ENCODE measurements at places on chromosomes 3 and 15. TPM values are rescaled to one million over a fixed set of nuclear protein-coding genes. Genes with fewer than 3 reads are reported as not detected.

The TMEM212 gene
- polyA plus RNA-seq: not detected

The HESX1 gene
- polyA plus RNA-seq: 3.7 TPM

The AADACL2 gene
- not detected for polyA plus RNA-seq

The SLC51A gene
- 10.4 TPM for polyA plus RNA-seq

The MAPKAPK3 gene
- 58.3 TPM for polyA plus RNA-seq

The GOLGA8F gene
- polyA plus RNA-seq: not detected

The SAMD7 gene
- polyA plus RNA-seq: not detected

The CLDN18 gene
- polyA plus RNA-seq: 0.79 TPM

The SCAMP2 gene
- polyA plus RNA-seq: 69.4 TPM

The STIMATE gene
- 14.7 TPM for polyA plus RNA-seq

The IL17RD gene
- polyA plus RNA-seq: 52.8 TPM

The ZDHHC23 gene
- 11.4 TPM for polyA plus RNA-seq

The HTD2 gene
- 14.5 TPM for polyA plus RNA-seq

The CX3CR1 gene
- polyA plus RNA-seq: 4.8 TPM

The CLDN11 gene
- 224 TPM for polyA plus RNA-seq

The DNASE1L3 gene
- polyA plus RNA-seq: 14.0 TPM

The GOLGA8G gene
- 0.03 TPM for polyA plus RNA-seq

DNA sequence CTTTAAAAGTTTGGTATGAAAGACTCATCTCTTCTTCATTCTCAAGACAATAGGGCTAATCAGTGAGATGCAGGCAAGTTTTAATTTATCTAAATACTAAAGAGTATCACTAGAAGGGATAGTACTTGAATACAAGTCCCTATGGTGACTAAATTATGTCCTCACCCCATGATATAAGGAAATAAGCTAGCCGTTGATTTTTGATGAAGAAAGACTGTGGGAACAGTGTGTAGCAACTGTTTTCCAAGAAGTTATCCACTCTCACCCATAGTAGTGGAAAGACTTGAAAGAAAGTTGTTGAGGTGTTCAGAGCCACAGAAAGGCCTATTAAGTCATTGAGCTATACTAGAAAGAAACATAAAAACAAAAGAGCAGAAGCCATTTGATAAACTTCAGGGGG, 36.7 kb downstream of the PIK3CA start:
- DNase-seq: no peak

GRCh38 chr15:85276921-85277320, 103.5 kb upstream of the AKAP13 start:
- no peak for DNase-seq

GRCh38 chr15:36599620-36600433, 20.4 kb downstream of the CDIN1 start:
- DNase-seq: no peak

- DNase-seq: no peak
These were observed 151.0 kb downstream of the OXSM start for GRCh38 chr3:25940935-25941334.

GRCh38 chr3:51343918-51344687, 41.0 kb upstream of the MANF start:
- no peak for DNase-seq

GRCh38 chr3:24110051-24110450, 165.0 kb downstream of the NR1D2 start:
- no peak for DNase-seq

- DNase-seq: no peak
These were observed 789.3 kb downstream of the IGSF11 start for GRCh38 chr3:118245312-118245711.

- DNase-seq: no peak
These were observed 31.1 kb upstream of the HHATL start for GRCh38 chr3:42733501-42734262.

- DNase-seq: peak; percentile 33
These were observed 525 bp downstream of the SETD2 start for GRCh38 chr3:47163169-47164006.

DNA sequence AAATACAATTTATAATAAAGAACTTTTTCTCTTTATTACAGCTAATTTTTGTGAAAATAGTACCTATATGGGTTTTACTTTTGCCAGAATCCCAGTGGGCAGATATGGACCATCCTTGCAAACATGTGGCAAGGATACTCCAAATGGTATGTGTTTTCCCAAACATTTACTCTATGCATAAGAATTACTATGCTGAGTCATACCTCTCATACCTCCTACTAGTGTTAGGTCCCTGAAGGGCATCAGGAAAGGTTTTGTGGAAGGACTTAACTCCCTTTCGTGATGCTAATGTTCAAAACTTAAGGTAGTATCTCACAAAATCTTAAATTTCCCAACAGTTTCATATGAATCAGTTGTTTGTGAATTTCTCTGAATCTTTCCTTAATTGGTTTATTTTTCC, 21.3 kb downstream of the ADGRG7 start:
- no peak for DNase-seq

- DNase-seq: no peak
These were observed 38.6 kb downstream of the MCTP2 start for GRCh38 chr15:94269954-94270353.

DNA sequence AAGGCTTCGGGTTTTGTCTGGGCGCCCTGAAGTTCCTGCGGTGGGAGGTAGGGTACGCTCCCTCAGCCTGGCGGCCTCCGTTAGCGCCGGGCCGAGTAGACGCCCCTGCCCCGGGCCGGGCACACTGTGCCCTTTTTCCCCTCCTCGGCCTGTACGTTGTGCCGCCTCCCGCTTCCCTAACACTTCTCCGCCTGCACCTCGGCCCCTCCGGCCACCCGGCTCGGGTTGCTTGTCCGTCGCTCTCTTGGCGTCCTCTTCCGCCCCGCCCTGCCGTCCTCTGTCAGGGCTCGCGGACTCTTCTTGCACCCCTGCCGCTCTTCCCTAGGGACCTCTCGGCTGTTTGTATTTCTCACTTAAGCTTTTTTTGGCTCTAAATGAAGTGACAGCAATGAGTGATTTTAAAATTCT, 384 bp downstream of the KNL1 start:
- DNase-seq: no peak

- DNase-seq: no peak
These were observed 18.1 kb upstream of the DOCK3 start for GRCh38 chr3:50656417-50657195.

DNA sequence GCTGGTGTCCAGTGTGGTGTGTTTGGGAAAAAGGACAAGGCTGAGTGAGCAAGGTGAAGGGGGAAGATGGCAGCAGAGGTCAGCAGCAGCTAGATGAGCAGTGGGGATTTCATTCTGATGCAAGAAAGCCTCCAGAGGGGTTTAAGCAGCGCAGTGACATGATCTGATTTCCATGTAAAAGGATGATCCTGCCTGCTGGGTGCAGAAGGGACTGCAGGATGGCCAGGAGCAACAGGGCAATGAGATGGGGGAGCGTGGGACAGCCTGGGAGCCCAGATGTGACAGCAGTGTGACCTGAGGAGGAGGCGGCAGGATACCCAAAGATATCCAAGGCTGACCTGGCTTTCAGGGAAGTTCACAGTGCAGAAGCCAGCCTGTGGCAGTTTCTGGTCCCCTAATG, 6.1 kb downstream of the WNT7A start:
- no peak for DNase-seq

- no peak for DNase-seq
These were observed 276.4 kb downstream of the FAM43A start for GRCh38 chr3:194962056-194962455.

- no peak for DNase-seq
These were observed 134.8 kb downstream of the AKAP13 start for GRCh38 chr15:85515212-85515611.

GRCh38 chr3:113152849-113153248, 58.5 kb upstream of the BOC start:
- DNase-seq: no peak

GRCh38 chr3:107404727-107405469, 27.7 kb downstream of the CCDC54 start:
- no peak for DNase-seq

DNA sequence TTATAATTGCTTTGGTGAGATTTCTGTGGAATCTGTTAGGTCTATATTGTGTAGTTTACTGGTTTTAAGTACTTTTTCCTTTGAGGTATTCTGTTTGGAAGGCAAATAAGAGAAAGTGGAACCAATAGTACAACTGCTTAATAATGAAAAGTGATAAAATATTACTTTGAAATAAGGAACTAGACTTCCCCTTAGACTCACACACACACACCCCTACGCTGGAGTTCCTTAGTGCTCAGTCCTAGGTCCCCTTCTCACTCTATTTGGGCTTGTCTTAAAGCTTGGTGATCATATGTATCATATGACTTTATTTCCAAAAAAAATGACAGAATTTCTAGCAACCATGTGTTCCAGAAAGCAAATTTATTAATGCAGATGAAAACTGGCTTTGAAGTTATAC, 494.0 kb upstream of the TGFBR2 start:
- DNase-seq: no peak

GRCh38 chr3:111033470-111034050, 38.1 kb upstream of the NECTIN3 start:
- DNase-seq: no peak

- no peak for DNase-seq
These were observed 387.8 kb downstream of the LSAMP start for GRCh38 chr3:116057400-116058006.

GRCh38 chr3:12516873-12517272, 28.4 kb downstream of the MKRN2OS start:
- no peak for DNase-seq

DNA sequence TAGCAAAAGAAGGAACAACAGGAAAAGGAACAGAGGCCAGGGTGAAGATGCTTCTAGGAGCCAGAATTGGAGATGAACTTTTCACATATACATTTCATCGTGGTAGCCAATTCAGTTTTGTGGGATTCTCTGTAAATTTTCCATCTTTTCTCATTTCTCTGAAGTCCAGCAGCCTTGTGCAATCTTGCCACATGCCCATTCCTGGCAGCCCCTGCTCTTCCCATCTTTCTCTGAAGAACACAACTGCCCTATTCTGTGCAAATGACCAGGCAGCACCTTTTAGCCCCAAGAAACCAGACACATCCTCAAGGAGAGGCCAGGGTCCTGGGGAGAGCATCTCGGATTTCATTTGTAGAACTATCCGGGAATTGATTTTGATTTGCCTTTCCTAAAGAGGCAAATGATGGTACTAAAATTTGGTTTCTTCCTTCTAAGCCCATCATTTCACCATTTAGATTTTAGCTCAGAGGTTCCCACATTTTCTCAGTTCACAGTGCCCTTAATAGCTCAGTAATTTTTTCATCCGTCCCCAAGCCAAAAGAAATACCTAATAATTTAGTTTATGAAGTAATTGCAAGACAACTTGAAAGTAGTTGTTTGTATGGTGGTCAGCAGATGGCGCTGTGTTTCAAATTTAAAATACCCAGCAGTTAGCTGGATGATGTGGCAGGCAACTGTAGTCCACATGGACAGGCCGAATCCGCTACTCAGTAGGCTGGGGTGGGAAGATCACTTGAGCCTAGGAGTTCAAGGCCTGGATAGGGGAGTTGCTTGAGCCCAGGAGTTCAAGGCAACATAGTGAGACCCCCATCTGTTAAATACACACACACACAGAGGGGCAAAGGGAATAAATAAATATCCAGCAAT, 61.3 kb upstream of the ACKR4 start:
- peak; percentile 48 for DNase-seq

- no peak for DNase-seq
These were observed 11.0 kb downstream of the SHOX2 start for GRCh38 chr3:158095111-158095813.

GRCh38 chr3:178482981-178483380, 53.3 kb upstream of the KCNMB2 start:
- DNase-seq: peak; percentile 43

DNA sequence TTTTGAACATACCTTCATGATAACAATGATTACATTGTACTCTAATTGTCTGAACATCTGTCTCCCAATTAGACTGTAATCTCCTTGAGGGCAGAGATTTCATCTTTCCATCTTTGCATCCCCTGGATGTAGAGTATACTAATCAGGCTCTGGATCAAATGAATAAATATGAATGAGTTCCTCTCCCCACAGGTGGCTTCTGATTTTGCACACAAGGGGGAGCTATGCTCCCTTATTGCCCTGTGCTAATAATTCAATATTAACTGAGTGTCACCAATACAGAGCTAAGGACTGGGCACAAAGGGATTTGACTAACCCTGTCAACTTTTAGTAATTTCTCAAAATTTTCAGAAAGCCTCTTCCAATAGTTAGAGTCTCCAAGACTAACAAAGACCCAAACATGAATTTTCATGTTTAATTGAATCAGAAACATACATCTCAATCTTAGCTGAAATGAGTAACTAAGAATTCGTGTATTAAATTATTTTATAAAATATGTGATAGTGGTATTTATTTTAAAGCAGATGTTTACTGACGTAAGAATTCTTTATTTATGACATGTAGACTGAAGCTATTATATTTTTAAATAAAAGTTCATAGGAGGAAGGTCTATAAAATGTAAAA, 3.0 kb downstream of the DUOXA1 start:
- DNase-seq: no peak

- no peak for DNase-seq
These were observed 57.4 kb downstream of the EEFSEC start for GRCh38 chr3:128210711-128211110.

- DNase-seq: no peak
These were observed 98.1 kb upstream of the STRIT1 start for GRCh38 chr3:155391551-155391958.

GRCh38 chr15:57118013-57118799, 199.8 kb downstream of the TCF12 start:
- no peak for DNase-seq

DNA sequence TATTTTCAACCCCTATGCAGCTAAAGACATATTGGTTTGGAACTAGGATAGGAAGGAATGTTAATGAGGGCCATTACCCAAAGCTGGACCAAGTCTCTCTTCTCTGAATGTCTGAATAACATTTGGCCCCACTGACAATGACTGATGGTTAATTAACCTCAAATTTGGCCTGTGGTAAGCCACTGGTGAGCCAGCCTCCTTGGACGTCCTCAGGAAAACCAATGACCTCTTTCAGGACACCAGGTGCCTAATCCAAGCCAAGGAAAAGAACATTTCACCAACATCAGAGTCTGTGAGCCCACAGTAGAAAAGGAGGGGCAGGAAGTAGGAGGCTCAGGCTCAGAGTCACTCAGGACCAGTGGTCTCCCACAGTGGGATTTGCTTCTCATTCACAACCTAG, 56.4 kb upstream of the ETV5 start:
- no peak for DNase-seq

- no peak for DNase-seq
These were observed 304.6 kb upstream of the KCNMB2 start for GRCh38 chr3:178231645-178232044.

All from right renal cortex interstitium (tissue), 3 donors.